ENCODE measurements at places on chromosomes 12 and 14.

GRCh38 chr14:95236221-95236620 is 78.9 kb upstream of the DICER1 start:
- no peak for DNase-seq

DNA sequence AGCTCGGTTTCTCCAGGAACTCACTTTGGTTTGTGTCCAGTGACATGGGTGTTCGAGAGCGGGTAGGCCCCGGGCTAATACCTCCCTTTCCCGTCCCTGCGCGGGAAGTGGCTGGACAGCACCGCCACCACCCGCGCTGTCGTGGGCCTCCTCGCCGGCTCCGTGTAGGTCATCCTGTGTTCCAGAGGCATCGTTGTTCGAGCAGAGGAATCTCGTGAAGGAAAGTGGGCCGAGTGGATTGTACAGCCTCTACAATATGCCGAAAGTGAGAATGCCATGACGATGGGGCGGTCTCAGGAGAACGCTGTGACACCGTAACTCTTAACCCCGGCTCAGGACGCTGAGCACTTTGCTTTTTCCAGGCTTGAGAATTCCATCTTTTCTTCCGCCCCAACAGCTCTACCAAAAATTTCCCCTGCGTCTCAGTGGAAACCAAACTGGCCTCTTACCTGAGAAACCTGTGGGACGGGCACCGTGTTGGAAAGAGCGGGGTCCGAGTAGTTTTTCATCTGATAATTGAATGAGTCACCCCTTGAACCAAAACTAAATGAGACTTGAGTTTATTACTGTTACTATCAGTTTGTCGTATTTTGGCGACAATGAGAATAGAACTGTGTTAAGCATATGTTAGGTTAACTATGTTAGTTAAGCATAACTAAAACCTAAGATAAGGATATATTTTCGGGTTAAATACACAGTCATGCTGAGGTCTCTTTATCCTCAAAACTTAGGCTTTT is 510 bp downstream of the EIF2S1 start:
- DNase-seq, result no peak

GRCh38 chr12:58408516-58408915 is 467.1 kb downstream of the ATP23 start:
- no peak for DNase-seq

GRCh38 chr12:111405149-111405858 is 419 bp upstream of the SH2B3 start:
- peak; percentile 94 for DNase-seq

All from fibroblast of upper back skin (primary cell).